ENCODE measurements at places on chromosomes 7 and 10. TPM values are rescaled to one million over a fixed set of nuclear protein-coding genes. Genes with fewer than 3 reads are reported as not detected.

DNA sequence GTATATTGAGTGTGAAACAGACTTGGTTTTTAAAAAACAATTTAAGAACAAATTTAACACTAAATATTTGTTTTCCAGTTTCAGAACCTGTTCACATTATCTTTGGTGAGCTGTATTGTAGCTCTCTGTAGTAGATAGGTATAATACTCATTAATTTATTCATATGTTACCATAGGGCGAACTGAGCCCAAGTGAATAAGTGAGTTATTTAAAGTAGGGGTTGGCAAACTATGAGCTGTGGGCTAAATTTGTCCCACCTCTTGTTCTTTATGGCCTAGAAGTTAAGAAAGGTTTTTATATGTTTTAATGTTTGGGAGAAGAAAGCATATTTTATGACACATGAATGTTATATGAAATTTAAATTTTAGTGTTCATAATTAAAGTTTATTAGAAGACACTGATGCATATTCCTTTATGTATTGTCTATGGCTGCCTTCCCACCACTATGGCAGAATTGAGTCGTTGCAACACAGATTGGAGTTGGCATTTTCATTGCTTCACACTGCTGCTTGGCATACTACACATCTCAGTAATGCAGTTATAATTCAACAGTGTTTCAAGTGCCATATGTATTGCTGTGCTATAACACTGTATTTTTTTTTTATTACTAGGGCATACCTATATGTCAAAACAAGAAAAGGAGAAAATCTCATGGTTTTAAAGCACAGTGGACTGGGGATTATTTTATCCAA, 146.5 kb downstream of the ADK start:
- DNase-seq: no peak

GRCh38 chr10:17989908-17990767, 38.4 kb downstream of the SLC39A12 start:
- DNase-seq: no peak

DNA sequence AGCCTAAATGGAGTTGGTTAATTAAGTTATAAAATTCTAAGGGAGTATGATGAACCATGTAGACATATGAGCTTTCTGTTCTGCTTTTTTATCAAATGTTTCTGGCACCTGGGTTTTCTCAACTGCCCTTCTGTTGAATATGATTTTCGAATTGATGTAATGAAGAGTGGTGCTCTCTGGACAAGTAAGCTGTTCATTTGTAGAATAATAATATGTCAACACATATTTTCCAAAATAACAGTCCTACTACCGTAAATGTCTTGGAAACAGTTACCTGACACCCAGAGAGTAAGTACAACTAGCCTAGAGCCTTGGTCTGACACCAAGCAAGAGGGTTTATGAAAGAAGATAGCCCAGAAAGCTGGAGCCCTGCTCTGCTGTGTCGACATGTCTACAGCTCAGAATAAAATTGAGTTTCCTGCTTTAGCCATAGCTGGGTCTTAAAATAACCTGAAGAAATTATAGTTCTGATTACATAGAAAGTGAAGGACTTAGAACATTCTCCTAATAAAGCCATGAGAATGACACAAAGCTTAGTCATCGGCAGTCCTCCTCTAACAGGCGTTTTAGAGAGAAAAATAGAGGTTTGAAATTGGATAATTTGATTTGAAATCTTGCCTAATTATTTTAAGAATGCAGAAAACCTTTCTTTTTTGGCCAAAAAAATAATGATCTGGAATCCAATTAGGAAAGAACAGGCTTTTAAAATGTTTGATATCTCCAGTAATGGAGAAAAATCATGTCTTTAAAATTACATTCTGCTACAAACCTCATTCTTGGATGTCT, 25.1 kb downstream of the HDAC9 start:
- no peak for DNase-seq

Gene PHYHIPL
- not detected for total RNA-seq

DNA sequence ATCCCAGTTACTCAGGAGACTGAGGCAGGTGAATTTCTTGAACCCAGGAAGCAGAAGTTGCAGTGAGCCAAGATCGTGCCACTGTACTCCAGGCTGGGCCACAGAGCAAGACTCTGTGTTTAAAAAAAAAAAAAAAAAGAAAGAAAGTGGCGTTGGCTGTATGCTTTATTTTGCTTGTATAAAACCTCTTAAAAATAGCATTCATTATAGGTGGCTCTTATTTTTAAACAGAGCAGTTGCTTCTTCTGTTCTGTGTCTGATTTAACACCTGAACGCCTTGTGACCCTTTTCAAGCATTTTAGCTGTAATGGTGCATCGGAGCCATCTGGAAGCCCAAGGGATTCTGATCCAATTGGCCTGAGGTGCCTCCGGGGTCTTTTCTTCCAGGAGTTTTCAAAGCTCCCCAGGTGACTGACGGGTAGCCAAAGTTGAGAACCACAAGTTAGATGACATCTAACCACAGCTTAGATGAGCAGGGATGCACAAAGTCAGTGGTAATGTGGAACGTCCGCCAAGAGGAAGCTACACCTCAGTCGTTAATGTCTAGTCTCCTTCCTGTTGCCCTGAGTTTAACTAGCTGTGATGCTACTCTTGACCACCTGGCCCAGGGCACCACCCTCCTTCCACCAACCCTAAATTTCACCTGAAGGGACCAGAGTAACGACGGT, 274.6 kb upstream of the KLF6 start:
- DNase-seq: peak; percentile 61

- DNase-seq: no peak
Observed at GRCh38 chr10:123909866-123910265, 18.3 kb upstream of the CPXM2 start.

Gene RBP4
- total RNA-seq: not detected

Gene GIMAP8
- 17.7 TPM for total RNA-seq

DNA sequence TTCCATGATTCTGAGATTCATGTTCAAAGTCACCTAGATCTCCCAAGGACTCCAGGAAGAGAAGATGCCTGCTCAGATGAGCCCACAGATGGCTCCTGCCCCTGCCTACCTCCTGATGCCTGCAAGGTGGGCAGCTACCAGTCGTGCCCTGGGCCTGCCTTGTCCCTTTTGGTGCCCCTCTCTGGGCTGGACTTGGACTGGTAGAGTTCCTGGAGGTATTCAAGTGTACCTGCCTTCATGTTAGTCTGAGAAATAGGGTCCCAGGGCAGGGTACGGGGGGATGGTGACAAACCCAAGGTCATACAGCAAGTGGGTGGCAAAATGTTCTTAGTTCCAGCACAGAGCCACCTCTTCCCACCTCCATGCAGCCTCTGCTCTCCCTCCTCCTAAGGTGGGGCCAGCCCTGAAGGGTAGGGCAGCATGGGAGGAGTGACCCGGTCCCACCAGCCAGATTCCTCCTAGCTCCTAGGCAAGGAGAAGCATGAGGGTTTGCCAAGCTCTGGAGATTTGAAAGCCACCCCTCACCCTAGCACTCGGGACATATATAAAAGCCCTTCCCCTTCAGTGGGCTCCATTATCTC, 80.8 kb upstream of the UNC5B start:
- no peak for DNase-seq

- DNase-seq: no peak
Observed at GRCh38 chr7:66725843-66726242, 14.7 kb upstream of the RABGEF1 start.

GRCh38 chr10:36003031-36003600, 361.0 kb upstream of the FZD8 start:
- no peak for DNase-seq

DNA sequence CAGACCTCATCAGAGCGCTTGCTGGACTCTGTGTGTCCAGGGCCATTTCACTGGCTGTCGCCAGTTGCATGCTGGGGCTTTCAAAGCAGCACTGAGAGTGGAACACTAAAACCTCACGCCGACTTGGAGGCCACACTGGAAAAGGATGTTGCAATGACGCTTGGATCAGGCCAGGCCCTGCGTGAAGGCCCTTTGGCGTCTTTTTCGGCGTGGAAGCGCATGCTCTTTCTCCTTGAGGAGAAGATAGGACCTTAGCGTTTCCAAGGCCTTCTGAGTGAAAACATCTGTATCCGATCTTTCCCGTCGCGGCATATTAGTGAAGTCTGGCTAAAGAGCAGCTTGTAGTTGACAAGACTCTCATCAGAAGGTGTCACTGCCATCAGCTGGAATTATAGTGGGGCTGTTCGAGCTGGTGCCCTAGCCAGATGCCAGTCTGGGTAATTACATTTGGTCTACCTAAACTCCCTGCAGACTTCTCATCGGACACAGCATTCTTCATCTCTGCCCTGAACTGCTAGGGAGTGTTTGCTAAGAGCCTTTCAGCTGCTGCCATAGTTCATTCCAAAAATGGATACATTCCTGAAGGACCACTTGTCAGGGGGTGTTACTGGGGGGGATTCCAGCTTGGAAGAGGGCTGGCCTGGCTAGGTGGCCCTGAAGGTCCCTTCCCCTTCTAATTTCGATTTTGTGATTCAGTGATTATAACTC, 167.7 kb upstream of the TCF7L2 start:
- DNase-seq: no peak

DNA sequence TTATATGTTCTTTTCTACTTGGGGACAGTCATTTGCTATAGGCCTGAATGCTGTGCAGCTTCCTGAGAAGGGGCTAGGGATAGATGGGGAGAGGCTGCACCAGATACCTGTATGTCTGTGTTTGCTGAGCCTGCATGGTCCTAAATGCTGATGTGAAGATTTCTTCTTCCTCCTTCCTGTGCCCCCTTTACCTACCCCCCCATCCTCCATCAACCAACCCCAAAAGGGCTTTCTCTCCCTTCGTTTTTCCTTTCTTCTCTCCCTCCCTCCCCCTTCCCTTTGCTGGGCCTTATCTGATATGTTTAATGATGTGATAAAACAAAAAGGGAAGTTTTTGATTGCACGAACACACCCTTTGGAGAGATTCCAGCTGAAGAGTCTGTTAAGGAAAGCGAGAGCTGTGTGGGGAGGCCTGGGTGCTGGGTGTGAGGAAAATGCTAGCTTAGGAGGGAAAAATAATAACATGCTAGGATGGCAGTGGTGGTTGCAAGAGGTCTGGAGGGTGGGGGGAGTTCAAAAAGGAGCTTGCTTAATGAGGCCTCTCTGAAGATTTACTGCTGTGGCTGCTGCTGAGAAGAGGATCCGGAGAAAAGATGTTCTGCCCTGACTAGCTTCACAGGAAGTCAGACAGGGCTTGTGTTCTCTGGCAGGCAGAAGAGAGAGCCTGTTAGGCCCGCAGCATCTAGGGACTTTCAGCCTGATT, 101.8 kb downstream of the SAMD9 start:
- no peak for DNase-seq

GRCh38 chr7:77222819-77223218, 23.2 kb upstream of the FGL2 start:
- peak; percentile 37 for DNase-seq

DNA sequence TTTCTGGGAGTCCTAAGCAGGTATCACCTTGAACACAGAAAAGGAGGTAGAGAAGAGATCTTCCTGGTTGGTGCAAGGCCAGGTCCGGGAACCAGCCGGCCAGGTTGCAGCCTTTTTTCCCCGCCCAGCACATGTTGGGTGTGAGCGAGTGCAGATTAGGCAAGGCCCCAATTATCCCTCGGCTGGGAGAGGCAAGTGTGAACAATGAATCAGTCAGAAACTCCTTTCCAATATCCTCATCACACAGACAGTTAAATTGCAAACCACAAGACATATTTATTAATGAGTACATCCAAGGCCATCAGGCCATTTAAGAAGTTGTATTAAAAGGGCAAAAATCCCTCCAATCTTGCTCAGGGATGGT, 115.0 kb upstream of the AFAP1L2 start:
- DNase-seq: no peak

DNA sequence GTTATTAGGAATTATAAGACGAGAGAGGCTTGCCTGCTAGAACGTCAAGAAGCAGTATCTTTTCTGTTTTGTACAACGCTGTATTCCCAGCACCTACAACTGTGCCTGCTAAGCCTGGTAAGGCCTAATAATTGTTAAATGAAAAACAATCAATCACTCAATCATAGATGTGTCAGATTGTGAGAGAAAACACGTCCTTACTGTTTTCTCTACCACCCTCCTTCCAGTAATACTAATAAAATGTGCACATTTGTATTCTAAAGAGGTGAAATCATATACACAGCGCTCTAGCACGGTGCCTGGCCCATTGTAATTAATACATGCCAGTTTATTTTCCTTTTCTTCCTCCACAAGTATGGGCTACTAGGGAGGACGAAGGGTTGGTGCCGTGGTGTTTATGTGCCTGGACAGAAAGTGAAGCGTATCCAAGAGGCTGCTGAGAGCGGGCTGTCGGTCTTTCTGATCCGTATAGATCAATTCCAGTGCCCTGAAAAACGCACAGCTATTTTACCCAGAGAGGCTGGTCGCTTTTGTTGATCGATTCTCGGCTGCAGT, 1.5 kb upstream of the AUTS2 start:
- DNase-seq: no peak

DNA sequence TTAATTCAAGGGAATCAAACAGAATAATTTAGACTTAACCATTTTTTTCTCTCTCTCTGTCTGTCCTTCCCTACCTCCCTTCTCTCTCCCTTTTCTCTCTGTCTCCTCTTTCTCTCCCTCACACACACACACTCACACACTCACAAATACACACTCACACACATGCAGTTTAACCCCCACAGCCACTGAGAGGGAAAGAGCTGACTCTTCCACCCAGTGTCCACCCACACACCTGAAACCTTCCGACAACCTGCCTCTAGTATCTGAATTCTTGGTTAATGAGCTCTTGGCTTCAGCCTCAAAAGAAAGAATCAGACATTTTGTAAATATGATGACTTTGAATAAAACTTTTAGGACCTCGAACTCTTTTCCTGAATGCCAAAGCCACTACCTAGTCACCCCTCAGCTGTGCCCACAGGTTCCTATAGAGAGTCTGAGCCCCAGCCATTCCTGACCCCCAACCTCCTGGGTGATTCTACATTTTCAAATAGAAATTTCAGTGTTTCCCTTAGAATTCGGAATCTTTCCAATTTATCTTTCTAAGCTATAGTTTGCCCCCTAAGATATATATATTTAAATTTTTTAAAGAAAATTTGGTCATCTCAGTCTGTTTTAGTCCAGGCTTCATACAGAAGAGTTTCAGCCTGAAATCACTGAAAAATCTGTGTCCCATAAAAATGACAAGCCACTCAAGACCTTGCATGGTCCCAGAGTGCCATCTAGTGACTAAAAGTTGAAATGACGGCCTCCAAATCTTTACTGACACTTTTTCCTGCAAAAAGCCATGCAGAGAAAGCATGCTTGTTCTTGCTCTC, 202.8 kb downstream of the IPMK start:
- no peak for DNase-seq

DNA sequence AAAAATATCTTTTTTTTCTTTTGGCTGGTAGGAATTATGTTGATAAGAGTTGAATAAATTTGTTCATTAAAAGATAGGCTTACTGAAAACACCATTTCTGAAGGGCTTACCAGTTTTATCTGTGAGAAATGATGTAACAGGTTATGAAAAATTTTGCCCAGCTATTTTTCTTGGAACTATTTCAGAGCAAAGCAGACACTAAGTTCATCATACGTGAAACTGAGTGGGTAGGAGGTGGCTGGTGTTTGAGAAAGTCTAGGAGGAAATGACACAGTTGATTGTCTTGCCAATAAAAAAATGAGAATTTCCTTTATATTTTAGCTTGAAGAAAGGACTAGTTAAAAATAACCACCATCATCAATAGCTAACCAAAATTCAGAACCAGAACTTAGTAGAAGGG, 6.2 kb upstream of the MRC1 start:
- no peak for DNase-seq

Gene SDK1
- 0.11 TPM for total RNA-seq
